ENCODE measurements at places on chromosomes 1 and 21. TPM values are rescaled to one million over a fixed set of nuclear protein-coding genes. Genes with fewer than 3 reads are reported as not detected.
A peak's percentile ranks its signal among the peaks of the same experiment; 100 is the strongest.

The URB1 gene
- 35.1 TPM for total RNA-seq

The OLIG2 gene
- total RNA-seq = not detected

The RORC gene
- not detected for total RNA-seq

The CRYZ gene
- 36.0 TPM for total RNA-seq

The AUNIP gene
- total RNA-seq = not detected

The SH3BP5L gene
- total RNA-seq = 22.6 TPM

The UBASH3A gene
- total RNA-seq = 1.3 TPM

The SLC66A1 gene
- total RNA-seq = 12.0 TPM

- no peaks in the 10 kb centered on the region for H3K27me3 ChIP-seq
- H3K4me1 ChIP-seq = peaks cover 59% of the 10 kb centered on the region
- no peak for DNase-seq
- H3K27ac ChIP-seq = no peak overlapping the region
- no peak overlapping the region for H3K4me3 ChIP-seq
- no peaks in the 10 kb centered on the region for H3K36me3 ChIP-seq
Observed at GRCh38 chr1:178941261-178941689, 70.4 kb upstream of the ANGPTL1 start.

- no peak for DNase-seq
- H3K4me1 ChIP-seq = no peaks in the 10 kb centered on the region
- no peaks in the 10 kb centered on the region for H3K27me3 ChIP-seq
Observed at GRCh38 chr1:46547481-46548383, 3.7 kb downstream of the KNCN start.

DNA sequence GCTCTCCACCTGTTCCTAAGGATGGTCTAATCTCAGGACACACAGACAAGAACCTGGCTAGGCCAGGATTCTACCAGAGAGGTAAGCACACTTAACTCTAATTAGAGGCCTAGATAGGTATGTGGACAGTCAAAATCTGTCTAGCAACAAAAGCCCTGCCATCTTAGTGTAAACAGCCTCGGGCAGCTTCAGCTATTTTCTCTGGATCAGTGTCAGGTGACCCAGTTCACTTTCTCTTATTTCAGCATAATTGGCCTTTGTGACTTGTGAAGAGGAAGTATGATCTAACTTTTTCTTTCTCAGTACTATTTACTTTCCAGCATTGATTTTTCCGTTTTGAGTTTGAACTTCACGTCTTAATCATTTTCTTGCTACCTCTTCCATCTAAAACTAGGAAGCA lies 217.7 kb downstream of the CRB1 start:
- H3K27me3 ChIP-seq = no peaks in the 10 kb centered on the region
- DNase-seq = no peak
- H3K36me3 ChIP-seq = no peaks in the 10 kb centered on the region
- H3K4me3 ChIP-seq = no peak overlapping the region
- H3K27ac ChIP-seq = no peak overlapping the region

- no peaks in the 10 kb centered on the region for H3K27me3 ChIP-seq
- no peak overlapping the region for H3K27ac ChIP-seq
- DNase-seq = no peak
Observed at GRCh38 chr21:44778499-44778911, 23.1 kb downstream of the UBE2G2 start.

- H3K4me1 ChIP-seq = no peaks in the 10 kb centered on the region
- H3K4me3 ChIP-seq = no peak overlapping the region
- no peak for DNase-seq
- no peaks in the 10 kb centered on the region for H3K27me3 ChIP-seq
- H3K27ac ChIP-seq = no peak overlapping the region
- no peaks in the 10 kb centered on the region for H3K36me3 ChIP-seq
Observed at GRCh38 chr1:198764748-198765147, 125.9 kb downstream of the PTPRC start.

GRCh38 chr1:67711855-67712212 lies 26.8 kb downstream of the GADD45A start:
- peaks cover 63% of the 10 kb centered on the region for H3K4me1 ChIP-seq
- H3K4me3 ChIP-seq = no peak overlapping the region
- peak overlapping the region; percentile 95 for H3K27ac ChIP-seq
- H3K27me3 ChIP-seq = no peaks in the 10 kb centered on the region

GRCh38 chr1:14915356-14916054 lies 238.0 kb upstream of the TMEM51 start:
- no peak overlapping the region for H3K4me3 ChIP-seq
- H3K4me1 ChIP-seq = peaks cover 11% of the 10 kb centered on the region
- no peaks in the 10 kb centered on the region for H3K27me3 ChIP-seq
- DNase-seq = no peak

- H3K4me1 ChIP-seq = peaks cover 25% of the 10 kb centered on the region
- no peaks in the 10 kb centered on the region for H3K36me3 ChIP-seq
- no peaks in the 10 kb centered on the region for H3K27me3 ChIP-seq
- DNase-seq = no peak
Observed at GRCh38 chr1:247212012-247212411, 40.2 kb upstream of the ZNF124 start.

GRCh38 chr1:103529746-103530145 lies 4.2 kb downstream of the RNPC3 start:
- no peak for DNase-seq
- H3K27ac ChIP-seq = no peak overlapping the region
- no peaks in the 10 kb centered on the region for H3K36me3 ChIP-seq
- H3K4me3 ChIP-seq = no peak overlapping the region

GRCh38 chr1:207424570-207425131 lies 29.5 kb upstream of the CR2 start:
- H3K36me3 ChIP-seq = no peaks in the 10 kb centered on the region
- DNase-seq = no peak
- H3K4me1 ChIP-seq = no peaks in the 10 kb centered on the region
- no peak overlapping the region for H3K4me3 ChIP-seq
- no peak overlapping the region for H3K27ac ChIP-seq

DNA sequence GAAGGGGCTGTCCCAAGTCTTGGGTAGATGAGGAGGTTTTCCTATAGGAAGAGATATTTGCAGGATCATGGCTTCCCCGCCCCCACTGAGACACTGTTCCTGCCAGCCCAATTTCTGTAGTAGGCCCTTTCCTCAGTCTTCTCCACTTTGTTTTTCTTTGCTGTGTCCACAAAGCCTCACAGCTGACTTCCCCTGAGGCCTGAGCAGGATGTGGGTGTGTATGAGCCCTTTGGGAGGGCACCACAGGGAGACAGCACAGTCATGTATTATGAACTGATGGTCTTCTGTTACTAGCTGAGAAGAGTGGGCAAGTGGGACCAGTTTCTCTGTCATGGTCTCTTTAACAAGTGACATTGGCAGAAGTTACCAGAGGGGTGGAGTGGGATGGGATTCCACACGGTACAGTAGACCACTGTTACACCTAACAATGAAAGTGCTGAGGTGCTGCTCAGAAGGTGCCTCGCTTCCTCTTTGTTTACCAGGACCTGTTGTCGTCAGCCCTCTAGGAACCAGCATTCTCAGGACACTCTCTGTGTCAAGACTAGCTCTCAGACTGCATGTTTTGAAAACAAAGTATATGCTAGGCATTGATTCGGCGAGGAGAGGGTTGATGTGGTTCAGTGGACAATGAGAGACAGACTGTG lies 253.8 kb upstream of the HOOK1 start:
- no peaks in the 10 kb centered on the region for H3K36me3 ChIP-seq
- H3K4me1 ChIP-seq = no peaks in the 10 kb centered on the region
- no peak overlapping the region for H3K4me3 ChIP-seq
- no peaks in the 10 kb centered on the region for H3K27me3 ChIP-seq
- H3K27ac ChIP-seq = no peak overlapping the region

GRCh38 chr1:209607102-209607794 lies 23.7 kb downstream of the CAMK1G start:
- no peaks in the 10 kb centered on the region for H3K36me3 ChIP-seq
- no peak overlapping the region for H3K27ac ChIP-seq
- DNase-seq = no peak
- H3K27me3 ChIP-seq = no peaks in the 10 kb centered on the region
- H3K4me3 ChIP-seq = no peak overlapping the region
- no peaks in the 10 kb centered on the region for H3K4me1 ChIP-seq

DNA sequence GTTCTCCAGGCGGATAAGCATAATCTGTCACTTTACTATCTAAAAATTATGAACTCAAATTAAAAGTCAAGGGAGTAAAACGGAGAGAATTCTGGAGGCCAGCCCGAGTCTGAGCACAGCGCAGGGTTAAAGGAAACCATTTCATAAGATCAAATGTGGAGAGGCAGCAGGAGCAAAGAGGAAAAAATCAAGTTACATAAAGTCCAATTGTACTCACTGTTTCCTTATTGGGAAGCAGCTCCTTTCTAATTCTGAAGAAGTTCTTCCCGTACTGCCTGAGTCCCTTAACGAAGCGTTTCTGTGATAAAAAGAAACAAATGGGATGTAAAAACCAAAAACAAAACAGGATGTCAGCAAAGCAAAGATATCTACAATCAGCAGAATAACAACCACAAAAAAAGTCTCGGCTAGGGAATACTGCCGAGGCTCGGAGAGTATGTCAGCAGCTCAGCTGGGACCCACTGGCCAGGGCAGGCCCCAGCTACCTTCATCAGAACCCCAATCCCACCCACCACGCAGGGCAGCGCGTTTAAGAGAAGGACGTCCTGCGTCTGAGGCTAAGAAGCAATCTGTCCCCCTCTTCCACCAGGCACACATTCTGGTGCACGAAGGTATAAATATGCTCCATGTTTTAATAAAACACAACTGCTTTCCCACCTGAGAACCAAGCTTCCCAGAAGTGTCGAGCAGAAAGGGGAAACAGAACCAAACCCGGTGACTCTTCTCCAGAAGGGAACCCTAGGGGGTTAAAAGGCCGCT lies 104.8 kb downstream of the SLC45A1 start:
- H3K27me3 ChIP-seq = no peaks in the 10 kb centered on the region
- peaks cover 7% of the 10 kb centered on the region for H3K36me3 ChIP-seq
- no peak for DNase-seq
- peak overlapping the region; percentile 96 for H3K27ac ChIP-seq

- H3K4me1 ChIP-seq = no peaks in the 10 kb centered on the region
- no peak for DNase-seq
- no peaks in the 10 kb centered on the region for H3K36me3 ChIP-seq
- no peak overlapping the region for H3K27ac ChIP-seq
- no peaks in the 10 kb centered on the region for H3K27me3 ChIP-seq
Observed at GRCh38 chr1:42737257-42737656, 2.8 kb downstream of the CLDN19 start.

DNA sequence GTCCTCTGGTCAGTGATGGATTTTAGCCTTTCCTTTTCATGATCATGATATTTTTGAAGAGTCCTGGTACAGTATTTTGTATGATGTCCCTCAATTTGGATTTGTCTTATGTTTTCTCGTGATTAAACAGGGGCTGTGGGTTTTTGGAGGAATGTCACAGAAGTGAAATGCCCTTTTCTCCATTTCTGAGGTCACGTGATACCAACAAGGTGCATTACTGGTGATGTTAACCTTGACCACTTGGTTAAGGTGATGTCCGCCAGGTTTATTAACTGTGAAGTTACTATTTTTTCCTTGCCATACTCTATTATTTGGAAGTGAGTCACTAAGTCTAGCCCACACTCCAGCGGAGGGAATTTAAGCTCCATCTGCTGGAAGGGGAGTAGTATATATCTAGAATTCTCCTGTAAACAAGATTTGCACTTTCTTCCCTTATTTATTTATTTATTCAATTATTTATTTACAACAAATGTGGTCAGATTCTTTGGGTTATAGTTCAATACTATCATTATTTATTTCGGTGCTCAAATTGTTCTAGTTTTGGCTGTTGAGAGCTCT lies 123.4 kb downstream of the HIVEP3 start:
- no peaks in the 10 kb centered on the region for H3K36me3 ChIP-seq
- peaks cover 6% of the 10 kb centered on the region for H3K4me1 ChIP-seq
- no peak for DNase-seq
- no peak overlapping the region for H3K27ac ChIP-seq
- H3K4me3 ChIP-seq = no peak overlapping the region

- no peaks in the 10 kb centered on the region for H3K27me3 ChIP-seq
- no peak overlapping the region for H3K27ac ChIP-seq
- H3K4me1 ChIP-seq = no peaks in the 10 kb centered on the region
Observed at GRCh38 chr1:30323352-30323751, 400.0 kb downstream of the MATN1 start.

DNA sequence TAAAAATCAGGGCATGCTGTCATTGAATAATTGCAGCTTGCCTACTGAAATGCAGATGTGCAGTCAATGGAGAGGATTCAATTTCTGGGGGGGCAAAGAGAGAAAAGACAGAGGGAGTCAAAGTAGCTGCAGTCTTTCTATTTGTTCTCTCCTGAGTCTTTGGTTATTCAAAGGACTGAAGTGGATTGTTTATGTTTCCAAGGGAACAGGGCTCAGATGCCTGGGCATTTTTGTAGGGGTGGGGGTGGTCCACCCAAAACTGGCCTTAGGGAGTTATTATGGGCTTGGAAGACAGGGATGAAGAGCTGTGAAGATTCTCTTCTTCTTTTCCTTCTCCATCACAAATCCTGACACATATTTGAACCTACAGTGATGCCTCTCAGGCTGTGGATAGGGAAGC lies 408.8 kb upstream of the DAB1 start:
- H3K27me3 ChIP-seq = no peaks in the 10 kb centered on the region
- H3K27ac ChIP-seq = no peak overlapping the region
- H3K36me3 ChIP-seq = no peaks in the 10 kb centered on the region
- no peaks in the 10 kb centered on the region for H3K4me1 ChIP-seq
- H3K4me3 ChIP-seq = no peak overlapping the region

- H3K27me3 ChIP-seq = no peaks in the 10 kb centered on the region
- H3K36me3 ChIP-seq = no peaks in the 10 kb centered on the region
- H3K27ac ChIP-seq = no peak overlapping the region
- no peak for DNase-seq
Observed at GRCh38 chr1:71804140-71804539, 478.2 kb downstream of the NEGR1 start.

- H3K27me3 ChIP-seq = no peaks in the 10 kb centered on the region
- no peaks in the 10 kb centered on the region for H3K36me3 ChIP-seq
- H3K4me1 ChIP-seq = no peaks in the 10 kb centered on the region
- H3K4me3 ChIP-seq = no peak overlapping the region
- DNase-seq = no peak
Observed at GRCh38 chr1:85219853-85220610, 19.2 kb upstream of the SYDE2 start.

DNA sequence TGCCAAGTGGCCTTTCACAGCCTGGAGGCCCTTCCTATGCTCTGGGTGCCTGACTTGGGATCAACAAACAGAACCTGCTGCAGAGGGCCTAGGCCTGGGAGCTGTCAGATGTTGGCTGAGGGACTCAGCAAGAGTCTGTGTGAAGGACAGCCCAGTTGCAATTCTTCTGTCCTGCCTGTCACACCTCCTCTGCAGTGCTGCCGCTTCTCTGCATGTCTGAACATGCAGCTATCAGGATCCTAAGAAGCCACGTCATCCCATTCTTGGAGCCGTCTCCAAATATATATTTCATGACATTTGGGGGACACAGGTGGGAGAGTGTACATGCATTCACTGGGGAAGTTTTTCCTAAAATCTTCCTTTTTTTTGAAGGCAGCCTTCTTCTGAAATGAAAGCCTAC lies 8.6 kb downstream of the FCAMR start:
- H3K27me3 ChIP-seq = no peaks in the 10 kb centered on the region
- no peaks in the 10 kb centered on the region for H3K36me3 ChIP-seq
- no peak overlapping the region for H3K27ac ChIP-seq

DNA sequence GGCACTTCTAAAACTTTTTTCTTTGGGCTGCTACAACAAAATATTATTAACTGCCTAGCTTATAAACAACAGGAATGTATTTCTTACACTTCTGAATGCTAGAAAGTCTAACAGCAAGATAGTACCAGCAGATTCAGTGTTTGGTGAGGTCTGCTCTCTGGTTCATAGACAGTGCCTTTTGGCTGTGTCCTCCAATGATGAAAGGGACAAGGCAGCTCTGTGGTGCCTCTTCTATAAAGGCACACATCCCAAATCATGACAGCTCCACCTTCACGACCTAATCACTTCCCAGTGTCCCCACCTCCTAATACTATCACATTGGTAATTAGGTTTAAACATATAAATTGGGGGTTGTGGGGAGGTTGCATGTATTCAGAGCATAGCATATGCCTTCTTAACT lies 9.5 kb downstream of the CFH start:
- H3K4me3 ChIP-seq = no peak overlapping the region
- DNase-seq = no peak
- no peaks in the 10 kb centered on the region for H3K36me3 ChIP-seq
- H3K27me3 ChIP-seq = no peaks in the 10 kb centered on the region
- no peak overlapping the region for H3K27ac ChIP-seq

Measured in thoracic aorta (tissue), 2 donors.